ENCODE measurements at places on chromosomes 11 and 22.

DNA sequence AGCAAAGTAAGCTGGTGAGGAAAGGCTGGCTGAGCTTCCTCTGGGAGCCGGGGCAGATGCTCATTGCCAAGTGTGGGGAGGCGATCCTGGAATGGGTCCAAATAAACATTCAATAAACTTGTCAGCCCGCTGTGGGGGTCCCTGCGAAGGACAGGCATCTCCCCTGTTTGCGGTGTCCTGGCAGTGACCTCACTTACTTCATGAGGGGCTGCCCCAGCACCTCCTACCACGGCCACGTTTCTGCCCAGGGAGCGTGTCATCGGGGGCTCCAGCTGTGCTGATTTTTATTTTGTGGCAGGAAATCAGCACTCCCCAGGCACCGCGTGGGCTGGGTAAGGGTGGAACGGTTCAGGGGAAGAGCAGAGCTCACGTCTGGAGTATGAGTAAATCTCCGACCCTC lies 493.9 kb upstream of the B3GAT1 start:
- no peak for DNase-seq

DNA sequence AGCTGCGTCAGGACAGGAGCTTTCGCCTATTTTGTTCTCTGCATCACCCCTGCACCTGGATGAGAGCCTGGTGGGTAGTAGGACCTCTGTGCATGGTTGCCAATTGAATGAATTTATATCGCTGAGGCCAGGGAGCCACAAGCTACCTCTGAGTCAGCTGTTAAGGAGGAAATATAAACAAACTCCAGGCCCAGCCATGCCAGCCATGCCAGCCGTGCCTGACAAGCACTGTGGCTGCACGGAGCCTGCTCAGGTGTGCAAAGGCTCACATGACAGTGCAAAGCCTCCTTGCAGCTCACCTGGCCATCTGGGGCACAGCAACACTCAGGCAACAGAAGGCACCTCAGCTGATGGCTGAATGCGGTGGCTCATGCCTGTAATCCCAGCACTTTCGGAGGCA lies 33.7 kb upstream of the LINC01488 start:
- DNase-seq = no peak

GRCh38 chr11:27673979-27674663 lies 26.1 kb downstream of the BDNF start:
- DNase-seq = no peak

- DNase-seq = no peak
Measured at GRCh38 chr11:111733016-111733415, 33.2 kb downstream of the PPP2R1B start.

- no peak for DNase-seq
Measured at GRCh38 chr11:126707498-126707897, 293.1 kb downstream of the KIRREL3 start.

GRCh38 chr22:17268501-17269223 lies 49.4 kb upstream of the ADA2 start:
- no peak for DNase-seq

- DNase-seq = no peak
Measured at GRCh38 chr11:12298610-12299009, 78.8 kb upstream of the PARVA start.

GRCh38 chr11:123507043-123507442 lies 77.0 kb downstream of the GRAMD1B start:
- DNase-seq = no peak

- no peak for DNase-seq
Measured at GRCh38 chr22:21736084-21736642, 569 bp upstream of the YPEL1 start.
